Activated T-cell treated with anti-CD3 and anti-CD28 coated beads, Interleukin-2, amount 50 U/mL, for 24 hours (primary cell): ENCODE measurements at places on chromosomes 6 and 20.

GRCh38 chr6:129901910-129902309 lies 40.8 kb upstream of the TMEM244 start:
- no peak for DNase-seq

GRCh38 chr6:137016356-137016755 lies 28.4 kb downstream of the IL20RA start:
- DNase-seq = no peak

- no peak for DNase-seq
Observed at GRCh38 chr6:38924791-38925509, 123.6 kb upstream of the GLP1R start.

DNA sequence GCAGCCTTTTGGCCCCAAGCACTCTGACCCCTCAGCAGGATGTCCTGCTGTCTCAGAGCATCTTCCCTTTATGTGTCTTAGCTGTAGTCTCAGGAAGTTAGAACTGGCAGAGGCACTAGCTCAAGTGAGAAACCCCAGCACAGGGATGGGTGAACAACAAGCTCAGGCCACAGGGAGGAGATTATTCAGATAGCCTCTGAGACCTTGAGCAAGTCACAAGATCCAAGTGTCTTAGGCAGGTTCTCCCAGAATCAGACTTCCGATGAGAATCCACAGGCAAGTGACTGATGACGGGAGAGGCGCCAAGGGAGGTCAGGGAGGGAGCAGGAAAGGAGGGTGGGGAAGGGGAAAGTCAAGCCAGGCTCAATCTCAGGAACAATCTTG lies 13.0 kb upstream of the SYNDIG1 start:
- DNase-seq = no peak

DNA sequence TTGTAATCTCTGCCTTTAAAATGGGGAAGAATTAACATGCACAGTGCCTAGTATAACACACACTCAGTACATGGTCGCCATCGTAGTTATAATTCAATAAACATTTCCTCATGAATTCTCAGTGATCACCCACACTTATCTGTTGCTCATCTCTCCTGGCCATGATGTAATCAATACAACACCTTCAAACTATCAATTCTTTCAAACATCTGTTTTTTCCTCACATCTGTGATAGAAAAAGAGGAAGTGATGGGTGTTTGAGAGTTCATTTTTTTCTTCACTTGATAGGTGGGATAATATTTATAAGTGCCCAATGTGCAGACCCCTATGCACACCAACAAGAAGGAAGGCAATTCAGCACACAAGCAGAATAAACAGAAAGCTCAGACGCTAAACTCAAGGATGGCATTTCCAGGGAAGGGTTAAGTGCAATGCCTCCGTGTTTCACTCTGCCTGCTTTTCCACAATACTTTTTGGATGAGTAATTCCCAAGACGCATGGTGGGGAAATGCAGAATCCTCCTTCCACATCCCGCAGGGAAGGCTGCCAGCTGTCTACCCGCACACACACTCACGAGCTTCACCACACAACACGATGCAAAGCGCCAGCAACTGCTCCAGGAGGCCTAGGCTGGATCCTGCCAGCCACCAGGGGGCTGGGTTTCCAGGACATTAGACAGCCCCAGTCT lies 100.3 kb downstream of the GMPR start:
- no peak for DNase-seq

DNA sequence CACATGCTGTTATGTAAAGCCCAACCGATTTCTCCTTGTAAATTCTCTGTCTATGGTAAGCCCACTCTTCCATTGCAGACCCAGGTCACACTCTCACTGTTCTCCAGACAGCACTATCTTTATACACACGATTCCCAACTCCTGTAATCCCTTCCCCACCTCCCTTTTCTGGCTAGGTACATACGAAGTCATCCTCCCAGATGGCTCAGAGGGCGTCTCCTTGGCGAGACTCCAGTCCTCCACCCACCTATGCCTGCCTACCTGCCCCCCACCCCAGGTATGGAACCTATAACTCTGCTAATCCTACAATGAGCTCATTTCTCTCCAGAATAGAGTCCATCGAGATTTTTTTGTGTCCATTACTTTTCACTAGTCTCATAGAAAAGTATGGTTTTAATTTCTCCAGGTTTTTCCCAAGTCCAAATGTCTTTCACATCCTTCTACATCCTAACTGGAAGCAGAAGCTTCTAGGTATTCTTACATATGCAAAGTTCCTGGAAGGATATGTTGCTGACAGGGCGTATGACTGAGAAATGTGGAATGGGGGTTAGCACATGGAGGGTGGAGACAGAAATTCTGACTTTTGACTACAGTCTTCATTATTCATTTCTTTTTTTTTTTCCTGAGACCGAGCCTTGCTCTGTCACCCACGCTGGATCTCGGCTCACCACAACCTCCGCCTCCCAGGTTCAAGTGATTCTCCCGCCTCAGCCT lies 22.8 kb downstream of the SCML4 start:
- no peak for DNase-seq

GRCh38 chr6:135329851-135330803 lies 149.0 kb downstream of the MYB start:
- no peak for DNase-seq

DNA sequence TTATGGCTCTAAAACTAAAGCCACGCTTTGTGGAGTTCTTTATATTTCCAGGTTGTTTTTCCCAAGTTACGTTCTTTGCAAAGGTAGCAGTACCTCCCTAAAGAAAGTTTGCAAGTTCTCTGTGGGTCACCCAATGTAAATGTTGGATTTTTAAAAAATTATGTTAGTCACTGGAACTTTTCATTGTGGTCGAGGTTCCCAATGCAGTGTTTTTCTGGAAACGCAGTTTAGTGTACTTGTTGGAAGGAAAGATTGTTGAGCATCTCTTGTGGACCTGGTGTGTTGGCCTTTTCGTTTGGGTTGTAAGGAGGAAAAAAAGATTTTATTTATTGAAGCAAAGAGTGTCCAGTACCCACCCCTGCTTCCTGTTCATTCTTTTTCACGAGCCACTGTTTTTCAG lies 1.4 kb downstream of the TOP1 start:
- no peak for DNase-seq

GRCh38 chr6:11944111-11944510 lies 68.0 kb upstream of the HIVEP1 start:
- DNase-seq = no peak

DNA sequence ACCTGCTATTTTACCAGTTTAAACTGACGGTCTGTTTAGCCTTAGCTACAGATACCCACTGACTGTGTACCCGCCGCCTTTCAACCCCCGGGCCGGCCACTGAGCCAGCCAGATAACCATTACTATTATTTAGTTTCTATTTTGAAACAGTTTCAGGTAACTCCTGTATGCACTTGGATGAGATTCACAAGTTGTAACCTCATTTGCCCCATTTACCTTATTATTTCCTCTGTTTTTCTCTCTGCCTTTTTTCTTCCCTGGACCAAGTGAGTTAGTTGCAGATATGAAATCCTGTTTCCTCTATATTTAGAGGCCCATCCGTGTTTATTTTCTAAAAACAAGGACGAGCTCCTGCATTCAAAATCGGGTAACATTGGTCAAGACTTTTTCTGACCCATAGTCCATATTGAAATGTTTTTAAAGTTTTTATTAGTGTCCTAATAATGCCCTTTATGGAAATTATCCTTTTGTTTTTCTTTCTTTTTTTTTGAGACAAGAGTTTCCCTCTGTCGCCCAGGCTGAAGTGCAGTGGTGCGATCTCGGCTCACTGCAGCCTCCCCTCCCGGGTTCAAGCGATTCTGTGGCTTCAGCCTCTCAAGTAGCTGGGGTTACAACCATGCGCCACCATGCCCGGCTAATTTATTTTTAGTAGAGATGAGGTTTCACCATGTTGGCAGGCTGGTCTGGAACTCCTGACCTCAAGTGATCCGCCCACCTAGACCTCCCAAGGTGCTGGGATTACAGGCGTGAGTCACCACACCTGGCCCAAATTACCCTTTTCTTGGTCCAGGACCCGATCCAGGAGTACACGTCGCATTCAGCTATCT lies 767 bp downstream of the AP5S1 start:
- DNase-seq = no peak

GRCh38 chr20:54044156-54044555 lies 26.2 kb downstream of the BCAS1 start:
- DNase-seq = no peak

GRCh38 chr6:108762394-108762793 lies 85.8 kb upstream of the ARMC2 start:
- no peak for DNase-seq

GRCh38 chr6:81241126-81242041 lies 511.1 kb downstream of the TENT5A start:
- no peak for DNase-seq

- no peak for DNase-seq
Observed at GRCh38 chr6:106787327-106788196, 158.2 kb downstream of the QRSL1 start.

DNA sequence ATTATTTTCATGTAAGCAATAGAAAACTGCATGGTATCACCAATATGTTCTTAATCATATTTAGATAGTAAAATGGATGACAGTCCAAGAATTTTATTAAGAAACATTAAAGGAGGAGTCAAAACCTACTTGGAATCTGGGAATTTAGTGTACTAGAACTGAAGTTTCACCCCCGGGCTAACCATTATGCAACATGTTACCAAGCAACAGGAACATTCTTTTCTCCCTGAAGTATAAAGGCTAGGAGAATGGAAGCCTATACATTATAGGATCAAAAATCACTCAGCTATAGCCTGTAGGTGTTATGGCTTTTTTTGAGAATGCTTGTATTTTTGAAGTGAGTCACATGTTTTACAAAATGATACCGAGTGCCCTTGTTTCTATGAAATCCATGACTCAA lies 538.3 kb downstream of the GRIK2 start:
- no peak for DNase-seq

- DNase-seq = no peak
Observed at GRCh38 chr6:63049216-63049615, 162.1 kb upstream of the FKBP1C start.

DNA sequence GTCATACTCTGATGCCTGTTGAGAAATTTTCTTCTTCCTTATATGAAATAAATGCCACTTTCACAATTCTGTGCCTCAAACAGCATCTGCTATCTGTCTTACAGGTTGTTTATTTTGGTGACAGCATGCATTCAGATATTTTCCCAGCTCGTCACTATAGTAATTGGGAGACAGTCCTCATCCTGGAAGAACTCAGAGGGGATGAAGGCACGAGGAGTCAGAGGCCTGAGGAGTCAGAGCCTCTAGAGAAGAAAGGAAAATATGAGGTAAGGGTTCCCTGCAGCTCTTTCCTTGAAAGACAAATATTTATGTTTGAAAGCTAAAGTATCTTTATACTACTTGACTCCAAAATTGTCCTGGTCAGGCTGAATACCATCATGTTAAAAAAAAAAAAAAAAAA lies 15.8 kb downstream of the TSPYL4 start:
- no peak for DNase-seq

DNA sequence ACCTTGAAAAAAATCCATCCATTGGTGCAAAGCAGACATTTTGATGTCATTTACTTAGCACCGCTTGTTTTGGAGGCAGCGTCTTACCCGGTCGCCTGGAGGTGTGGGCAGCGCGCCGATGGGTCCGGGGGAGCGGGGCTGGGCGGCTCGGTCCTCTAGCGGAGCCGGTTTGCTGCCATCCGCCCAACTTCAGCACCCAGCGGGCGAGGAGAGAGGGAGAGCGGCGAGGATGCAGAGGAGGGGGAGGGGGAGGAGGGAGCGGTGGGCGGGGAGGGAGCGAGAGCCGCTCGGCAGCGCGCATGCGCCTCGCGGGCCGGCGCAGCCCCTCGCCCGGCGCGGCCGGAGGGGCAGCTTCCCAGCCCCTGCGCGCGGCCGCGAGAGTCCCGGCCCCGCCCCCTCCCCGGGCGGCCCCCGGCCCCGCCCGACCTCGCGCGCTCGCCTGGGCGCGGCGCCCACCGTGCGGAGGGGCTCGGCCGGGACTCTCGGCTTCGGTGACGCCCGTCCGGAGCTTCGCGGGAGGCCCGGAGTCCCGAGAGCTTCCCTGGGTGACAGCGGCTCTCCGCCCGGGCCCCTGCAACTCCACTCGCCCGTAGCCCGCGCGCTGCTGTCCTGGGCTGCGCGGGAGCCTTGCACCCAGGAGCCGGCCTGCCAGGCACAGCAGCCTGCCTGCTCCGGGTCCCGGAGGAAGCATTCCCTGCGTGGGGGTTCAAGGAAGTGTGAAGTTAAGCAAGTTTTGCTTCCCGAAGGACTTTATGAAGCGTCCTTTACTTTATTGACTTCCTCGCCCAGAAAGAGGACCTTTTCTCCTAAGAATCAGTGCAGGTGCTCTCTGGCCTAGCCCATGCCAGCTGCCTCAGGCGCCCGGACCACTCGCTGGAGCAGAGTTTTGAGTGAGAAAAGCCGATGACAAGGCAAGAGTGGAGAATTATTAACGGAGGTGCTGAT lies at the start of gene RGS17:
TSS of gene RGS17 (minus strand) at position 246 of the 945 bp plus-strand sequence. CDS start 87,264 bp downstream, outside the sequence.
- DNase-seq = peak; percentile 55

DNA sequence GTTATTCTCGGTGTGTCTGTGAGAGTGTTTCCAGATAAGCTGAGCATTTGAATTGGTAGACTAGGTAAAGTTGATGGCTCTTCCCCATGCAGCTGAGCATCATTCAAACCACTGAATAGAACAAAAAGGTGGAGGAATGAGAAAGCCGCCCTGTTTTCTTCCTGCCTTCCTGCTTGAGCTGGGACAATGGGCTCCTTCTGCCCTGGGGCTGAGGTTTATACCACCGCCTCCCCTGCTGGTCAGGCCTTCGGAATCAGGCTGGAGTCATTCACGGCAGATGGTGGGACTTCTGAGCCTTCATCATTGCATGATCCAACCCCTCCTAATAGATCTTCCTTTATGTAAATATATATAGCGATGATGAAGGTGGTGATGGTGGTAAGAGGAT lies 124.9 kb downstream of the ANKRD60 start:
- DNase-seq = no peak

DNA sequence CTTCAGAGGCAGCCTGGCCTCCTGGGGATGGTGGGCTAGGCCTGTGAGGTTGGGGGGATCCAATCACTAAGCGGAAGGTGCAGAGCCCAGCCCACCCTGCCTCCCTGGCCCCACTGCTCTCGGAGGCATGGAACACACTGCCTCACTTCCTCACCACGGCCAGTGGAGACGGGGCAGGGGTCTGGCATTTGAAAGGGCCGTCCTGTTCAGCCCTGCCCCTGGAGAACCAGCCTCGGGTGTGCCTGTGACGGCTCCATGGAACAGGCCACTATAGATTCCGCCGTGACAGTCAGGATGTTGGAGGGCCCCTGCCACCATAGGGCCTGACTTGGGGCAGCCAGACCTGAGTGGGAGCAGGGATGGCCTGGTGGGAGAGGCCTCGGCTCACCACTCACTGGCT lies 110.2 kb downstream of the DACT2 start:
- no peak for DNase-seq

GRCh38 chr6:167689751-167690150 lies 137.0 kb upstream of the AFDN start:
- no peak for DNase-seq

- DNase-seq = peak; percentile 56
Observed at GRCh38 chr6:27863962-27864905, 48.0 kb downstream of the OR2B2 start.

GRCh38 chr6:77638129-77638830 lies 14.6 kb upstream of the MEI4 start:
- DNase-seq = no peak

- DNase-seq = no peak
Observed at GRCh38 chr6:34383161-34383631, 9.3 kb downstream of the NUDT3 start.

- no peak for DNase-seq
Observed at GRCh38 chr6:75377386-75377785, 92.8 kb upstream of the TMEM30A start.
